ENCODE measurements at places on chromosomes 7 and 10.

DNA sequence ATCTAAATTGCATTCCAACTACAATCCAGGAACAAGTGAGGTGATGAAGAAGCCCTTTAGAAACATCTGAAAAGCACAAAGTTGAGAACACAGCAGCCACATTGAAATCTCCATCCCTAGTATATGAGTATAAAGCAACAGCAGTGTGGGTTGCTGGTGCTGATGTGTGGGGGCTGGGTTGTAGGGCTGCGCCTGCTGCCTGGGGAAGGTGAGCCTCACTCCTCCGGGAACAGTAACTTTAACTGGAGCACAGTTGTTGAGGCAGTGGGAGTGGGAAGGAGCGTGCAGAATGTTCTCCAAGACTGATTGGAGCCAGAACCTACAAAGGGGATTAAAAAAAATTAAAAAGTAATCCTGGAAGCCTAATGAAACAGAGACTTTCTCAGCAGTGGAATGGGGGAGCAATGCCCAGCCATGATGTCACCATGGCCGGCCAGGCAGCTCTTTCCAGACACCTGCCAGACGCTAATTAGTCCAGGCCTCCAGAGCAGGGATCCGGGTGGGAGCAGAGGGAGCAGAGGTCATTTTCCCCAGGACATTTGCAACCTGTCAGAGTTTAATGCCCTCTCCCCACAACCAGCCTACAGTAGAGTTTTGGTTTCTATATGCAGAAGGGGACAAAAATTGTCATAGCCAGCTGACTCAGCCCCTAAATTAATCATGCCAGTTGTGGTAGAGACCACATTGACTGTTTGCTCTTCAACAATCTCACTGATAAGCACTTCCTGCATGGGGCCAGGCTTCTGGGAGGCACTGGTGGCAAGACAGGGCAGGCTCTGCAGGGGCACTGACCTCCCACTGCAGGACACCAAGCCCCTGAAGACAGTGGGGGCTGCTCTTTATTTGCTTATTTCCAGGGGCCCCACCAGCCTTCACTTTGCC lies 133.0 kb upstream of the ZNF32 start:
- DNase-seq: no peak

- no peak for DNase-seq
Measured at GRCh38 chr7:37826825-37827224, 21.6 kb upstream of the NME8 start.

- no peak for DNase-seq
Measured at GRCh38 chr7:36367561-36368077, 22.0 kb upstream of the ANLN start.

GRCh38 chr7:108062250-108063014 lies 59.5 kb upstream of the LAMB1 start:
- no peak for DNase-seq

DNA sequence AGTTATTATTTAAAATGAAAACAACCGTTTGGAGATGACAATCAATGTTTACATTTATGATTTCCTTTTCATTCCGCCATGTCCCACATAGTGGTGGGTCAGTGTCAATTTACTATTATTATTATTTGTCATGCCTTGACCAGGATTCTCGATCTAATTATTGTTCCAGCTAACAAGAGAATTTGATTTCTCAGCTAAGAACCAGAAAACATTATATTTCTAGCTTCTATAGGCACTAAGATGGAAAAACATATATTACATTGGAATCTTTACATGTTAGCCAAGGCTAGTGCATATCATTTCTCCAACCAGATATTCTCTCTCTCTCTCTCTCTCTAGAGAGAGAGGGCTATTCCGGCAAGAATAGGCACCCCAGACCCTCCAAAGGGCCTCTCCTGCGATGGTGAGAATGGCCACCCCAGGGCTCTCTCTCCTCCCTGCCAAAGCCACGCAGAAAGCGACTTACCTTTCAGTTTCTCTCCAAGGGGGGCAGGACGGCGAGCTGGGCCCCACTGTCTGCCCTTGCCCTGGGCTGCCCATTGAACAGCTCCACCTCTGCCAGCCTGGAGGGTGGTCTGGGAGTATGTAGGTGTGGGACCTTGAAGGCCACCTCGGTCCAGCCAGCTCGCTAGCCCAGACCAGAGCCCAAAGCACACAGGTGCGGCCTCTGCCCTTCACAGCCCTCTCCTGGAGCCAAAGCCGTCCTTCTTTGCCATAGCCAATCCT lies 2.4 kb downstream of the HOXA3 start:
- DNase-seq: peak; percentile 63

DNA sequence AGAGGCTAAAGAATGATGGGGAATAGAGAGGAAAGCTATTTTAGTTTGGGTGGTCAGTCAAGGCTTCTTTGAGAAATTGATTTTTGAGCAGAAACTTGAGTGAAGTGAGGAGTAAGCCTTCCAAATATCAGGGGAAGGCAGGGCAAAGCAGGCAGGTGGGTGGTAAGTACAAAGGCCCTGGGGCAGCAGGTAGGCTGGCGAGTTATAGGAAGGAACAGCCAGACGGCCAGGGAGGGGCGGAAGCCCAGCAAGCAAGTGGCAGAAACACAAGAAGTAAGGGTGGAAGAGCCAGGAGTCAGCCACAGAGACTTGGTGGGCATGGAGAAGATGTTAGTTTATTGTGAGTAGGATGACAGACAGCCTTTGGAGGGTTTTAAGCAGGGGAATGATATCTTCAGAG lies 34.9 kb downstream of the VWA2 start:
- no peak for DNase-seq

GRCh38 chr10:92845921-92846320 lies 2.4 kb upstream of the EXOC6 start:
- no peak for DNase-seq

GRCh38 chr7:87580636-87581035 lies 20.0 kb downstream of the ABCB1 start:
- no peak for DNase-seq

- DNase-seq: no peak
Measured at GRCh38 chr7:103985565-103986126, 3.8 kb downstream of the RELN start.

GRCh38 chr10:91759581-91759986 lies 38.6 kb upstream of the TNKS2 start:
- DNase-seq: no peak

Measured in NCI-H526 (cell line).